ENCODE measurements at places on chromosomes 12 and 14.

GRCh38 chr14:71629765-71630492 is 302.3 kb upstream of the RGS6 start:
- no peak for DNase-seq

DNA sequence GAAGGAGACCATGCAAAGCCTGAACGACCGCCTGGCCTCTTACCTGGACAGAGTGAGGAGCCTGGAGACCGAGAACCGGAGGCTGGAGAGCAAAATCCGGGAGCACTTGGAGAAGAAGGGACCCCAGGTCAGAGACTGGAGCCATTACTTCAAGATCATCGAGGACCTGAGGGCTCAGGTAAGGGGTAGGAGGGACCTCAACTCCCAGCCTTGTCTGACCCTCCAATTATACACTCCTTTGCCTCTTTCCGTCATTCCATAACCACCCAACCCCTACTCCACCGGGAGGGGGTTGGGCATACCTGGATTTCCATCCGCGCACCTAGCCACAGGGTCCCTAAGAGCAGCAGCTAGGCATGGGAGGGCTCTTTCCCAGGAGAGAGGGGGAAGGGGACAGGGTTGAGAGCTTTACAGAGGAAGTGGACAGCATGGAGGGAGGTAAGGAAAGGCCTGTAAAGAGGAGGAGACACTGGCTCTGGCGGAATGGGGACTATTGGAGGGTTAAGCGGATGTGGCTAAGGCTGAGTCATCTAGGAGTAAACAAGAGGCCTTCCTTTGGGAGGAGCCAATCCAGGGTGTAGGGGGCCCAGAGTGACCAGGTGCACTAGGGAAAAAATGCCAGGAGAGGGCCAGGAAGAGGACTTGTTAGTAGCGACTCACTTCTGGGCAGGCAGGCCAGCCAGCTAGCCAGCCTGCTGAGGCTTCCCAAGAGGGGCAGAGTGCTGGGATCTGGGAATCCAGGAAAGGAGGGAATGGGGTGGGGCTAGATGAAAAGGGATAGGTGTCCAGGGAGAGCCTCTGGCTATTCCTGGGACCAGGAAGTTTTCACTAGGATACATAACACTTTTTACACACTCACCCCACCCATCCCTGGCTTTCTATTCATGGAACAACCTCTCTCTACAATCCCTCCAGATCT is 754 bp downstream of the KRT18 start:
- DNase-seq = peak; percentile 87

DNA sequence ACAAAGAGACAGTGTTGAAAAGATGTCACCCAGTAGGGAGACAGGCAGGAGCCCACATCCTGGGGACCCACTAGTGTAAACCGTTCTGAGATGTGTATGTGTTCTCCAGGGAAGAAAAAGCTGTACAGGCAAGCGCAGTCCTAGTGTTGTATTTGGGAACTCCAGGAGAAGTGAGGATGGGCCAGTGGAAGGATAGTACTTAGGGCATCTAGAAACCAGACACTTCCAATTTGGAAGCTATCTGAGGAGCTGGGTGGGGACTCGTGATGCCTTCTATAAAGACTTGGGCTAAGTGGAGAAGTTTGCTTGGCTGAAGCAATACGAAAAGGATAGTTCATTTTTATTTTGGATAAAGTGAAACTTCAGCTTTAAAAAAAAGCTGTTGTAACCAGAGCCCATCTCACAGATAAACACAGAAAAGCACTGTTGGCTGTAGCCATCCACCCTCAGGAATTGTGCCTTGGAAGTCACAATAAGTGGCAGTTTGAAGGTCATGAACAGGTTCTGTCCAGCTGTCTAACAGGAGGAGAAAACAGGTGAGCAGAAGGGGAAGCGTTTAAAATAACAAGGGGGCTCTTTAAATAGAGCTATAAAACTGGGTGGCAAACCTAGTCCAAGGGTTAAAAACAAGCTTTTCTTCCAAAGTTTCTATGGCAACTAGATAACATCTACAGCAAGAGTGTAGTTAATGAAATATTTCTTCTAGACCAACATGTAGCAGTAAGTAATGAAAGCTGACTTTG is 108.0 kb upstream of the ARHGAP5 start:
- no peak for DNase-seq

GRCh38 chr12:92030618-92031017 is 115.0 kb downstream of the BTG1 start:
- DNase-seq = no peak

GRCh38 chr14:51527073-51527472 is 124.6 kb upstream of the FRMD6 start:
- DNase-seq = no peak

DNA sequence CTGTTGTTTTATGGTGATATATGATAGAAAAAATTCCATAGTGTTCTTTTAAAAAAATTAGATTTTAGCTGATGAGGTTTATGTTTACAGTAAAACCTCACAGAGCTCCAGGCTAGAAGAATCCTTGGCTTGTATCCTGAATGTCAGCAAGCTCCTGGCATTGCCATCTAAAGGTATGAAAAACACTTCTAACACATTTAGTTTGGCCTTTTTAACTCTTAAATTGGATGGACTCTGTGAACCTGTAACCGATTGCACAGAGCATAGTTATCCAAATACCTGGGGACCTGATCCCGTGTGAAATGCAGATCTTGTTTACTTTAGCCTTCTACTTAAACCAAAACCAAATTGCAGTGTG is 241.1 kb upstream of the DCN start:
- no peak for DNase-seq

DNA sequence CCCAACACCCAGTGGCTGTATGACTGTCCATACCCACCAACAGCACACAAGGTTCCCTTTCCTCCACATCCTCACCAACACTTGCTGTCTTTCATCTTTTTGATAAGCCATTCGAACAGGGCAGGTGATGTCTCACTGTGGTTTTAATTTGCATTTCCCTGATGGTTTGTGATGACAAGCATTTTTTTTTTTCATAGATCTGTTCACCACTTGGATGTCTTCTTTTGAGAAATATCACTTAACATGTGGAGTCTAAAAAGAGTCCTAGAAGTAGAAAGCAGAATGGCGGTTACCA is 198.1 kb upstream of the DIO3 start:
- no peak for DNase-seq

DNA sequence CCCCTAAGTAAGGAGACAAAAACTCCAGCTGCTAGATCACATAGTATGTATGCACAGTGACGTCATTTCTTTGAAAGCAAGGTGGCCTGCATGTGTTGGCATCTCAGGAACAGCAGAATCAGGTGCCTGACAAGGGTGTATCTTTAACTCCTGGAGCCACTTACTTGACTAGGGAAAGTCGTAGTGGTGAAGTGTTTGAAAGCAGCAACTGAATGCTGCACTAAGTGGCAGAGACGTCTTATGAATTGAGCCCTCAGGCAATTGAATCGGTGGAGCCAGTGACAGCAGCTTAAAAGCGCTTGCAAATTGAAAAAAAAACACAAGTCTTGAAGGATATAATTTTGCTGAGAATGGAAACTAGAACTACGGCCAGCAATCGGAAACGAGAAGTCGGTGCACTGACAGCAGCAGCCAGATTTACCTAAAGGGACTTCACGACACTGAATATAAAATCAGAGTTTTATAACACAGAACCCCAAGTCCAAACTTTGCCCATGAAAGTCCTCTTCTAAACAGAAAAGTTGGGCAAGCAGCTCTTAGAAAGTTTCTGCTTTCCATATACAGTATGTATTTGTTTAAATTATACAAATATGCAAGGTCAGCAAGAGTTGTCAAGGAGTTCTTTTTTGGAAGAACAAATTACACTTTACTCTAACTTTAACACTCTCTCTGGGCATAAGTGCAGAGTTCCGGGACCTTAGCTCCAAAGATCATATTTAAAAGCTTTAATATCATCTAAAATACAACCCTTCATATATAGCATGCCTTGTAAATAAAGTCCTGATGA is 1.1 kb downstream of the IGF1 start:
- DNase-seq = no peak

- no peak for DNase-seq
Observed at GRCh38 chr12:77033658-77034536, 31.5 kb downstream of the E2F7 start.

- no peak for DNase-seq
Observed at GRCh38 chr14:70188322-70188658, 461 bp downstream of the SLC8A3 start.

DNA sequence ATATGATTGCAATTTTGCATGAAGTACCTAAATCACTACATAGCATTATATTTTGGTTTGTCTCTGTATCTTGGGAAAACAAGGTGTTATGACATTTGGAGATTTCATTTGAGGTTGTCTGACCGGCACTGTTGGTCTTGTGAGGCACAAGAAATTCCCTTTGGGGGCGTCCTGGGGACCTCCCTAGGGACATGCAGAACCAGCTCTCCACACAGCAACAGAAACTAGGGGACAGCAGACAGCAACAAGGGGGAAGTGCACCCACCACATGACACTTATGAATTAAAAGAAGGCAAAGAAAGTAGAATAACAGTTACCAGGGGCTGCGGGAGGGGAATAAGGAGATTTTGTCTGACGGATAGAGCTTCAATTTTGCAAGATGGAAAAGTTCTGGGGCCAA is 14.4 kb downstream of the DDX54 start:
- no peak for DNase-seq

- no peak for DNase-seq
Observed at GRCh38 chr14:103543721-103544387, 14.9 kb downstream of the TRMT61A start.

DNA sequence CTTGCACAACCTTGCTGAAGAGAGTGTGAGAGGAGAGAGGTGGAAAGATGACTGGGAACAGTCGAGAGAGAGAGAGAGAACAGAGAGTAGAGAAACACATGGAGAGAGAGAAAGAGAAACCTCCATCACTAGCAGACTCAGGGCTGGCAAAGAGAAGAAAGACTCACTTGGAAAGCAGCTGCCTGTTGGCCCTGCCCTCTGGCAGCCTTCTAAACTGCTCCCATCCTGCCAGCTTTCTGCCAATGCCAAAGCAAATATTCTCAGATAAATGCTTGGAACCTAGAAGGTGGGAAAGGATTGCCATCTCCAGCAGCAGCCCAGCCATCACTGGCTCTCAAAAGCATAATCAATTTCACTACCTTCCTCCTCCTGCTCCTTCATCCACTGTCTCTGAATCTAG is 107.9 kb upstream of the WSCD2 start:
- no peak for DNase-seq

- DNase-seq = no peak
Observed at GRCh38 chr12:112524676-112525425, 106.1 kb downstream of the PTPN11 start.

DNA sequence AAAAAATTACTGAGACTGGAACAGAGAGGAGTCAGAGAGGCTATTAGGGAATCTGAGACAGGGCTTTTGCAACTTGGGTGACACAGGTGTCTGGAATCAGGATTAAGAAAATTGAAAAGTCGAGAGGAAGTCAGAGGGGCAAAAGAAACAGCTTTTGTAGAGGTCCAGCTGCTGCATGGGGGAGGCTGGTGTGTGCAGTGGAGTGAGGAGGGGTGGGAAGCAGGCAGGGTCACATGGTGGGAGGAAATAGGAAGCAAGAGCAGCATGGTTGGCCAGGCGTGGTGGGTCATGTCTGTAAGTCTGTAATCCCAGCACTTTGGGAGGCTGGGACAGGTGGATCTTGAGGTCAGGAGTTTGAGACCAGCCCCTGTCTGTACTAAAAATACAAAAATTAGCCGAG is 69.7 kb upstream of the VRK1 start:
- no peak for DNase-seq

GRCh38 chr12:66345212-66345611 is 42.9 kb downstream of the HELB start:
- DNase-seq = no peak

GRCh38 chr14:74619672-74620131 is 7.7 kb upstream of the LTBP2 start:
- DNase-seq = peak; percentile 79

- DNase-seq = no peak
Observed at GRCh38 chr14:96170961-96171592, 33.6 kb upstream of the BDKRB2 start.

DNA sequence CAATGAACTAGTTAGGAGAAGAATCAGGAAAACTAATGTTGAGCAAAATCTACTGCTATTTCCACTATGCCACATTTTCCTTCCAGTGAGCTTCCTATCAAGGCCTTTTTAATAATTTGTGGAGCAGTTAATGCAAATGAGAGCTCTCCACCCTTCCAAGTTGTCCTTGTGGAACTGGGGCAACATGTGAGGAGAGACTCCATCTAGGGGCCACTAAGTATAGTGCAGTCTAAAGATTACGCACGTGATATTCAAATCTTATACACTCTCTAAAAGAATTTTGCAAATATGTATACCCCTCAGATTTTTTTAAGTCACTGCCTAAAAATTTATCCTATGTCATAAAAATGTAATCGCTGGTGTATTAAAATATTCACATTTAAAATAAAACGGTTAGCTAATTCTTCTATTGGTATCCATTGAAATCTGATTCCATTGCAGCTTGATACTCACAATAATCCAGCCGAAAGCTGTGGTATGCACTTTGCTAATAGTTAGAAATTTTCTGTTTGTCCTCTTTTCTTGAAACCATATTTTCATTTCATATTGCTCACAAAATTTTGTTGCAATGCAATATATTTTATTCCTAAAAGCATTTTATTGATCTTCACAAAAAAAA is 100.1 kb downstream of the PAH start:
- no peak for DNase-seq

DNA sequence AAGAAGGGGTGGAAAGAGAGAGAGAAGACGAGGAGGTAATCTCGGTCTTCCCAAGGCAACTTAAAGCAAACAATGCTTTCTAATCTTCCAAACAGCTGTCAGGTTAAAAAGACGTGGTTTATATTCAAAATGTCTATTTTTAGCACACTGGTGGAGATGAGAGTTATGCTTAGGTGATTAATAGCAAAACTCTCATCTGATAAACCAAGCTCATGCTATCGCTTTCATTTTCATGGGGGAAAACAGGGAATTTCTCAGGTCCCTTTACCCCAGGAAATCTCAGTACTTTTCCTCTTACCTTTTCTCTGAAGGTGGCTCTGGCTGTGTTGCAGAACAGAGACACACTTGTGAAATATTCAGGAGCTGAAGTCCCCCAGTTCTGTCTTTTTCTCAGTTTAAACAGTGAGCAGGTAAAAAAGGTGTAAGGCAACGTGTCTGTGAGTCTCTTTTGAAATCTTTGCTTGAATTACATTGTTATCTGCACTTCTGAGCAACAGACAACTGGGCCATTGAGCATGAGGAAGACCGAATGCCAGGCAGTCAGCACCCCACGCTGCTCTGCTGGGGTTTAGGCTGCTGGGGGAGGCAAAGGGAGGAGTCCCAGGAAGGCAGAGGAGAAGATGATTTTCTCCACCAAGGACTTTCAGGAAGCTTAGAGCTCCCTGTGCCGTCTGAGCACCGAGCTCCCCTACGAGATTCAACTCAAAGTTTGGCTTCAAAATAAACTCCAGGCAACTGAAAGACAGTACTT is 759.3 kb downstream of the BCL11B start:
- DNase-seq = no peak

DNA sequence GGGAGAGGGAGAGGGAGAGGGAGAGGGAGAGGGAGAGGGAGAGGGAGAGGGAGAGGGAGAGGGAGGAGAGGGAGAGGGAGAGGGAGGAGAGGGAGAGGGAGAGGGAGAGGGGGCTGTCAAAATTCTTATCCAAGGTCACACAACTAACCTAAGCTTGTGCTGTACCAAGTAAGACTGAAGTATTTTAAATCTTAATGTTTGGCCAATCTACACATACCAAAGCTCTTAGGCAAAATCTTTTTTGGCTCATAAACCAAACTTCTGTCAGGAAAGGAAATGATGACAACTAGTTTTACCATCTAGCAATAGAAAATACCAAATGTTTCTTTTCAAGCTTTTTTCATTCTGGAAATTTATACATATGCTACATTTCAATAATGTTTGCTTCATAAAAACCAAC is 33.8 kb downstream of the CCDC38 start:
- DNase-seq = peak; percentile 48

Data from pulmonary artery endothelial cell (primary cell).